ENCODE measurements at places on chromosomes 16 and 17.

GRCh38 chr16:53482123-53482522 is 20.9 kb downstream of the AKTIP start:
- peak; percentile 32 for DNase-seq

DNA sequence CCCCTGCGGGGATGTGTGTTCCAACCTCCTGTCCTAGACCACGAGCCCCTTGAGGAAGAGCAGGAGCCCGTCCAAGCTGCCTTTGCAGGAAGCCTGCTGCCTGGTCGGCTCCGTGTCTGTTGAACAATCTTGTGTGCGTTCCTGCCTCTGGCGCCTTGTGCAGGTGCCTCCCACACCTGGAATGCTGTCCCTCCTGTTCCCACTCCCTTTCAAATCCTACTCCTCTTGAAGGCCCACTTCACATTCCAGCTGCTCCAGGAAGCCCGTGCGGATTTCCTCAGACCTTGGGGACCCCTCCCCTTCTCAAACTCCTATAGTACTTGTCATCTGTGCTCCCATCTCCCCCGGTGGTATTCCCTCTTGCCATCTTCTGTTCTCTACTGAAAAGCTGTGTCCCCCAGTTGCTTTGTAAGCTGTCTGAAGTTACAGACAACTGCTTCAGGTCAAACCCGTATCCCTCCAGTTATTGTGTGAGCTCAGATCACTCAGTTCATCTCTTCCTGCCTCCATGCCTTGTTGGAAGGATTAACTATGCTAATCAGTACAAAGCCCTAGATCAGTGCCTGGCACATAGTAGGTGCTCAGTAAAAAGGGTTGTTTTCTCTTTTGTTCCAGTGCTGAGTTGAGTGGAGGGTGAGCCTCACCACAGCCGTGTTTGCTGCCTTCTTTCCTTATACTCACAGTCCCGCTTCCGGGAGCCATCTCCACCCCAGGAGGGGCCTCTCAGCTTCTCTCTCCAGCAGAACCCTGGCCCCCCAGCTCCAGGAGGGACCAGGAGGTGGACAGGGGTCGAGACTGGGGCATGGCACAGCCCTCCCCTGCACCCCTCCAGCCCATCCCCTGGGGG is 241.8 kb upstream of the CIBAR2 start:
- no peak for DNase-seq

DNA sequence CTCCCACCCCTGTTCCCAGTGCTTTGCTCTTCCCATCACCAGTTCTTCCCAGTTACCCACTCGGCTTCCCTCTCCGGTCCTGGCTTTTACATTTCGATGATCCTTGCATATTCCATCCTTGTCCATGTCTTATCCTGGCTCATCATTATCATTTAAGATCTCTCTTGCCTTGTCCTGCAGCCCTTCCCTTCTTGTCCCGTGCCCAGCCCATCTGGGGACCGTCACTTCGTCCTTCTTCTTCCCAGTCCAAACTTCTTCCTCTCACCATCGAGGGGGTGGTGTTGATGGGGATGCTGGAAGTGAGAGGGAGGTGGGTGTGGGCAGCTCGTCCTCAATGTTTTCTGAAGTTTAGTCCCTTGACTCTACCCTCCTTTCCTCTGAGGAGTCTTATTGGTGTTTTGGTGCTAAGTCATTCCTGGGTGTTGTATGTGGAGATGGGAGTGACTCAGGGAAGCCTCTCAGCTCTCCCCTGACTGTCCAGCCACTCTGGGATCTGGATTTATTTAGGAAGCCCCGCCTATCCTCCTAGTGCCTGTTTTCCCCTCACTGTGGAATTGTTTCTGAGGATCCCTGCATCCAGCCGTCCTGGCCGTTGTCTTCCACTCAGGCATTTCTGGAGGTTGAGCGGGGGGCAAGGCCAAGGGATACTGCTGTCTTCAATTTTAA is 975 bp downstream of the SNX29 start:
- DNase-seq = no peak

- DNase-seq = no peak
These were observed 821 bp downstream of the C16orf86 start for GRCh38 chr16:67667453-67667816.

- no peak for DNase-seq
These were observed 4.7 kb downstream of the CDH15 start for GRCh38 chr16:89176147-89176690.

- DNase-seq = no peak
These were observed 7.7 kb upstream of the COTL1 start for GRCh38 chr16:84625556-84625955.

- no peak for DNase-seq
These were observed 26.2 kb upstream of the IRF8 start for GRCh38 chr16:85872734-85873133.

GRCh38 chr17:81569986-81570514 is 17.9 kb upstream of the FAAP100 start:
- no peak for DNase-seq

DNA sequence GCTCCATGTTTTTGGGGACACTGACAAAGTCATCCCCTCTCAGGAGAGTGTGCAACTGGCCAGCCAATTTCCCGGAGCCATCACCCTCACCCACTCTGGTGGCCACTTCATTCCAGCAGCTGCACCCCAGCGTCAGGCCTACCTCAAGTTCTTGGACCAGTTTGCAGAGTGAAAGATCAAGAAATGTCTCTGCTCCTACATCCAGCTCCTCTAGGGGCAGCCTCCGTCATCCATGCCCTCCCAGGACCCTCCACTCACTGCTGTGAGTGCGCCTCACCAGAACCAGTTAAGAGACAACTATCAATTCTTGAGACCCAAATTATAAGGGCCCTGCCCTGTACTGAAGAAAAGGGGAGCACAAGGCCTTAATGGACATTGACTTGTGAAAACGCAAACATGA is 1.1 kb downstream of the OVCA2 start:
- no peak for DNase-seq

DNA sequence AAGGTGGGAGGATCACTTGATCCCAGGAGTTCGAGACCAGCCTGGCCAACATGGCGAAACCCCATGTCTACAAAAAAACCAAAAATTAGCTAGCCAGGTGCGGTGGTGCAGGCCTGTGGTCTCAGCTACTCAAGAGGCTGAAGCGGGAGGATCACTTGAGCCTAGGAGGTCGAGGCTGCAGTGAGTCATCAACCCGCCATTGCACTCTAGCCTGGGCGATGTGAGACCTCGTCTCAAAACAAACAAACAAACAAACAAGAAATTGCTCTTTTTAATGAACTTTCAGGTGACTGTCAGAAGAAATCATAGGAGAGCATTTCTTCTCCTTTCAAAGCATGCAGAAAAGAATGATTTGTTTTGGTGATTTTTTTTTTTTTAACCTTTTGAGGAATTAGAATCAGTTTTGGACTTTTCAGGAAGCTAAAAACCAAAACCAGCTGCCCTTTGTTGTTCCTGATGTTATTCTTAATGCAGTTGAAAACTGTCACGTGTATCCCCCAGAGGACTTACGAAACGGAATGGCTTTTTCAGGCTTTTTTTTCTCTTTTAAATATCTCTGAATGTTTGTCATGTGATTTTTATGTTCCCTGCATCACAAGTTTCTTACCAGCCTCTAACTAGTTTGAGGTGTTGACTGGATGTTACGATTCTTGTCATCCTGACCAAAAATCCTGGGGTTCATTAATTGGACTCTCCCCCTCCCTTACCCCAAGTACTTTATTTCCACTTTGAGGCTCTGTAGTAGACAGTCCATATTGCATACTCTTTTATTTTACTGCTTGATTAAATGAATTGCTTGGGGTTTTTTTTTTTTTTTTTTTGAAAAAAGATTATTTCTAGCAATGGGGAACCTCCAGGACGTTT is 34.1 kb downstream of the SNX29 start:
- no peak for DNase-seq

DNA sequence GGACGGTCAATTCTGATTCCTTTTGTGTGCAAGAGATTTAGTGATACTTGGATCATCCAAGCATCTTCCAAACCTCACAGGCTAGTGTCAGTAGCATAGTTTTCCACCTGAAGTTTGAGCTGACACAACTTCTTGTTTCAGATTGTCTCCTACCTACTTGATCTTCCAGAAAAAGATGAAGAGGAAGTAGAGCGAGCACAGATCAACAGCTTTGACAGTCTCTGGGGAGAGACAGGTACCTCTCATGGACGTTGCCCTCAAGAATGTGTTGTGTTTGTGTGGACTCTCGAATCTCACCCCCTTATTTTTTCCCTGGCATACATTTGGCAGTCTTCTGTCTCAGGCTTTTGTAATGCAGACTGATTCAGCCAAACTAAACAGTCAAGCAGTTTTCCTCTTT is 47.4 kb downstream of the CYB561 start:
- DNase-seq = no peak

- DNase-seq = no peak
These were observed 367.4 kb upstream of the TNRC6C start for GRCh38 chr17:77590951-77591735.

DNA sequence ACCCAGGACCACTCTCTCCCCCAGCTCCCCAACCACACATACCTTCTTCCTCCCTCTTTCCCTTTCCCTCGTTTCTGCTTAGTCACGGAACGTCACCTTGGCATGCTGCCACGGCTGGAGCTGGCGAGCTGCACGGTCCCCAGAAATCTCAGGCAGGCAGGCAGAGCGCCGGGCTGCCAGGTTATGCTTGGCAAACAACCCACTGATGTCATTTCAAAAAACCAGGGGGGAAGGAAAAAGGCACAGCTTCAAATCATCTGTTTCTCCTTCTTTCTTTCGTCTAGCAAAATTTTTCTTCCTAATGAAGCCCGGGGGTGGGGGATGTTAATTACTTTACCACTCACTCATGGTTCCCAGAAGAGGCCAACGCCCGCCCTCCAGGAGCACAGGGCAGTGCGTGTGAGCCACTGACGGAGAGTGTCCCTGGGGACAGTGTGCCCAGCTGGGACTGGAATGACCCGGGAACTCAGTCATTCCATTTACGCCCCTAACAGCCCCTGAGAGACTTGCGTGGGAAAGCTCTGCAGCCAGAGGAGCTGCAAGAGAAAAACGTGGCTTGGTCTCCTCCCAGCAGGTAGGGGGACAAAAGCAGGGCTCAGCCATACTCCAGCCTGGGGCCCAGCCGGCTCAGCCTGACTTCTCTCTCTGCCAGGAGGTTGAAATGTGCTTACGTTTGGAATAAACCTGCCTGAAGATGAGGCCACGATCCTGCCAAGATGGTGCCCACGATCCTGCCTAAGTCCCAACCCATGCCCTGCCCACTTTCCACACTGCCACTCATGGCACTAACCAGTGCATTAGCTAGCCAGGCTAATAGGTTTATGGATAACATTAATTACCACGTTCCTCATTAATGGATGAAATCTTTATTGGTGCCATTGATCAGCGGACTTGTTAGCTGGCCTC is 198.9 kb downstream of the ZFHX3 start:
- no peak for DNase-seq

DNA sequence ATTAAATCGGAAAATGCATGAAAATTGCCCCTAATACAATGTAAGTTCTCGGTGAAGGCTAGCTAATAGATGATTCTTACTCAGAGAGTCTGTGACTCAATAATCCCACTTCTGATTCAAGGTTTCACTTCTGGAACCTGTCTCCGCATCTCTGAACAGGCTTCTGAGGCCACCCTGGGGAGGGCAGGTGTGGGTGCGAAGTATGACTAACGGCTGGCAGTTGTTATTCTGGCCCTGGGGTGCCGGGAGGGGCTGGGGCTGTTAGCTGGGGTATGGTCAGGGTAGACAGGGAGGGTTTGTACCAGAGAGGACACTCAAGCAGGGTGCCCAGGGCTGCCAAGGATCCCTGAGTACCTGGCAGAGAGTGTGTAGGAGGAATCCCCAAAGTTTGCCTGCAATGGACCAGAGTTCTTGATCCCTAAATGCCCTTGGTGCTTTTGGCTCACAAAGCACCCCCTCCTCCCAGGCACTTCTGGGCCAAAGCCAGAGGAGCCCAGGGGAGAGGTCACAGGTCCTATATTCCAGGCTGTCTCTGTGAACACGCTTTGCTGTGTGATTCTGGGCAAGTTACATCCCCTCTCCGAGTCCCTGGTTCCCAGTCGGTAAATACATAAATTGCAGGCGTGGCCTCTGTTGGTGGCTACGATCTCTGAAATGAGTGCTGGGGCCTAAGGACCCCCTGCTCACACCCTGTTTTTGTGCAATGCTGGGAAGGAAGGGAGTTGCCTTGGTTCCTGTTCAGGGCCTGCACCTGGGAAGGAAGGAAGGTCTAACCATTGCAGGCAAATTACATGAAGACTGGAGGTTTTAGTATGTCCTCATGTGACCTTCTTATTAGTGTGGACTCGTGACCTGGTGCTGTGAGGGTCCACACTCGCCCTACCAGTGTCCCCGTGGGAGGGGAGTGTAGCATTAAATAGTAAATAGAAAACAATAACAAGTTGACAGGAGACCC is 49.9 kb upstream of the CPNE2 start:
- no peak for DNase-seq

- DNase-seq = no peak
These were observed 259.1 kb upstream of the XYLT1 start for GRCh38 chr16:17729820-17730219.

GRCh38 chr17:73616120-73616872 is 27.9 kb downstream of the SDK2 start:
- no peak for DNase-seq

GRCh38 chr17:45393411-45393810 is 39.3 kb downstream of the ARHGAP27 start:
- DNase-seq = no peak

DNA sequence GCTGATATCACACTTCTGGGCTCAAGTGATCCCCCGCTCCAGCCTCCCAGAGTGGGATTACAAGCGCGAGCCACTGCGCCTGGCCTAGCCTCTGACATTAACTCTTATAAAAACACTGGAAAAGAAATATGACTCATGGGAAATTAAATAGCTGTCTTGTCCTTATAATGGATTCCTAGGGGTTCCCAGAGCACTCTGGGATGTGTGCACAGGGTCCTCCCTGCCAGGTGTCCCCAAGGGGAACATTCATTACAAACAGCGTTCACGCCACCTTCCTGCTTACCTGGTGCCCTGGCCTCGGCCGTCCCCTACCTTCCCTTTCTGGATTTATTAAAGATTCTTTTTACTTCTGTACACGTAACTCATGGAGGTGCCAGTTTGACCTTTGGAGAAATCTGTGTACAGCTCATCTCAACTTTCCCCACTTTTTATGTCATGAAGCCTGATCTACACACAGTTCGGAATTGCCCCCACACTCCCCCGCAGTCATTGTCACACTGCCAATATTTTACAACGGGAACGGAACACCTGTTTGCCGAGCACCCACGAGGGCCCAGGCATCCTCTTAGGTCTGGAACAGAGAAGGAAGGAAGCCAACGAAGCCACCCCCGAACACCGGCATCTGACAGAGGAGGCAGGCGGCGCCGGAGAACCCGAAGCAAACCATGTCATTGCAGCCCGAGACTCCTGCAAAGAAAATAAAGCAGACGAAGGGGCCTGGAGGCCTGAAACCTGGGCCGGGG is 39.7 kb upstream of the MEAK7 start:
- no peak for DNase-seq

DNA sequence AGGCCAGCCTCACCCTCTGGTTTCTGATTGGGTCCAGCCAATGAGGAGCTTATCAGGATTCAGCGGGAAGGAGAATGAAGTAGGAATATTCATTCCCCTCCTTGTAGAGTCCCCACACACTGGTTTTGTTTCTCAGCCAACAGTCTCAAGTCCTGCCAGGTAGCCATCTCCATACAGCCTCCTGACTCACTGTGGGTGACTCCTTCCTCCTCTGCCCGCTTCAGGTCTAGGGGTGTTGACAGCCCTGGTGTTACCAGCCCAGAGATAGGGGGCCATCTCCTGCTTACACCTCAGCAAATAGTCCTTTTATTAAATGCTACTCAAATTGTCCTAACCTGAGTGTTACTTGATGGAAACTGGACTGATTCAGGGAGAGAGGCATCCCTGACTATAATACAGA is 4.0 kb upstream of the MFAP4 start:
- DNase-seq = no peak
